Activated T-cell treated with anti-CD3 and anti-CD28 coated beads, Interleukin-2, amount 50 U/mL, for 72 hours (primary cell): ENCODE measurements at places on chromosomes 2 and 18. TPM values are rescaled to one million over a fixed set of nuclear protein-coding genes. Genes with fewer than 3 reads are reported as not detected.

Gene LCT
- 0.29 TPM for total RNA-seq

Gene RAB1A
- total RNA-seq: 90.8 TPM

Gene UGT1A5
- total RNA-seq: not detected

Gene SERPINB13
- total RNA-seq: not detected

Gene KIF3C
- total RNA-seq: 4.0 TPM

- H3K27me3 ChIP-seq: no peaks in the 10 kb centered on the region
- H3K4me1 ChIP-seq: no peaks in the 10 kb centered on the region
- no peak overlapping the region for H3K4me3 ChIP-seq
Observed at GRCh38 chr2:1641523-1641922, 102.8 kb downstream of the PXDN start.

- no peaks in the 10 kb centered on the region for H3K36me3 ChIP-seq
- no peak overlapping the region for H3K27ac ChIP-seq
- H3K27me3 ChIP-seq: no peaks in the 10 kb centered on the region
- no peak for DNase-seq
Observed at GRCh38 chr2:65881592-65881991, 449.2 kb upstream of the SPRED2 start.

- no peak overlapping the region for H3K4me3 ChIP-seq
- H3K27me3 ChIP-seq: no peaks in the 10 kb centered on the region
- peaks cover 15% of the 10 kb centered on the region for H3K4me1 ChIP-seq
- H3K27ac ChIP-seq: peak overlapping the region; percentile 45
- H3K36me3 ChIP-seq: peaks cover 60% of the 10 kb centered on the region
- DNase-seq: no peak
Observed at GRCh38 chr2:127498386-127498785, 27.9 kb downstream of the IWS1 start.

DNA sequence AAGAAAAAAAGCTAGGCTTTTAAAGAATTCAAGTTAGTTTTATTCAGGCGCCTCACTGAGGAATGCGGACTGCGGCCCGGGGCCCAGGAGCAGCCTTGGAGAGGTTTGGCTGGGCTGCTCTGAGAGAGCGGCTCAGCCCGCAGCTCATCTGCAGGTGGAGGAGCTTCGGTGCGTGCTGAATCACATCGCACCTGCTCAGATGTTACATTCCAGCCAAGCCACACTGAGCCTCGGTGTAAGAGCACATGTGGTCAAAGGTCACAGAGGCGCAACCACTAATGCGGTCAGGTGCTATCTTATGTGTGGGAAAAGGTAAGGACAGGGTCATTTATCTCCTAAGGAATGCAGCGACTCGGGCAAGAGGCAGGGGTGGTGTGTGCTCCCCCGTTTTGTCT lies 17.1 kb upstream of the CNDP1 start:
- no peak overlapping the region for H3K4me3 ChIP-seq
- no peak for DNase-seq
- H3K36me3 ChIP-seq: peaks cover 22% of the 10 kb centered on the region
- no peak overlapping the region for H3K27ac ChIP-seq
- no peaks in the 10 kb centered on the region for H3K27me3 ChIP-seq

- no peaks in the 10 kb centered on the region for H3K4me1 ChIP-seq
- no peak overlapping the region for H3K4me3 ChIP-seq
- H3K27ac ChIP-seq: no peak overlapping the region
Observed at GRCh38 chr2:45096996-45097395, 87.7 kb upstream of the SIX2 start.

- H3K4me3 ChIP-seq: no peak overlapping the region
- H3K27me3 ChIP-seq: no peaks in the 10 kb centered on the region
- no peaks in the 10 kb centered on the region for H3K4me1 ChIP-seq
- H3K36me3 ChIP-seq: no peaks in the 10 kb centered on the region
- no peak overlapping the region for H3K27ac ChIP-seq
Observed at GRCh38 chr2:52835909-52836308, 931.7 kb upstream of the CHAC2 start.

DNA sequence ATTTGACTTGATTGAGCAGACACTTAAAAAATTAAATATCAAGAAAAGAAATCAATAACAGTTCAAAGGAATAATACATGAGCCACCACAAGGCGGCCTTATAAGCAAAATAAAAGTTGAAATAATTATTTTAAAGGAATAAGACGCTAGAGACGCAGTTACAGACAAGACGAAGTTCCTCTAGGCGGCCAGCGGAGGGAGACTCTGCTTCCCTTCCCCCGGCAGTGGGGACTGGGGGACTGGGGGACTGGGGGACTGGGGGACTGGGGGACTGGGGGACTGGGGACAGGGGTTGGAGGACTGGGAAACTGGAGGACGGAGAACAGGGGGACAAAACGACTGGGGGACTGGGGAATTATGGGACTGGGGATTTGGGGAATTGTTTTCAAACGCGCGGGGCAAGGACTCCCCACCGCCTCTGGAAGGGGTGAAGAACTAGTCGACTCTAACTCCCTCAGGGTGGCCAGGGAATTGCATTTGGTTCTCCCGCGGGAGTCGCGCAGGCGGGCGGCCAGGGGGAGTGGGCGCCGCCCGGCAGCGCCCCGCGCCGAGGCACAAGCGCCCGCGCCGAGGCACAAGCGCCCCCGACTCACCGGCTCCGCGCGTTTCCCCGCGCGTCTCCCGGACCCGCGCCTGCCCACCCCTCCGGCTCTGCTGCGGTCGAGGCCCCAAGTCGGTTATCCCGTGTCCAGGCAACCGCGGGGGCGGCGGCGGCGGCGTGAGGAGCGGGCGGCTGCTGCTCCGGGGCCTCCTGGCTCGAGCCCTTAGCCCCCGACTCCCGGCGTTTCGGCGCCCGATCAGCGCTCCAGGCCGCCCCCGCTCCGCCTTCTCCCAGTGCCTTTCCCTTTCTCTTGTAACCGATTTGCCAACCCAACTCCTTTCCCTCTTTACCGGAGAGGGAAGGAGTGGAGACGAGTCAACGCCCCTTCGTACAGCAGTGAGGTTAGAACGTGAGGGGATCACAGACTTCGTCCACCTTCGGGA lies at the start of gene CCDC178:
CCDC178 (minus strand) TSS at position 662 of the 984 bp plus-strand sequence. CDS start 28,633 bp downstream, outside the sequence.
- no peak within 1 kb of the TSS for H3K27ac ChIP-seq
- no peaks in the 10 kb centered on the region for H3K4me1 ChIP-seq
- no peak within 1 kb of the TSS for H3K4me3 ChIP-seq
- H3K36me3 ChIP-seq: no peaks in the 10 kb centered on the region

GRCh38 chr2:205024822-205025518 lies 479.7 kb downstream of the PARD3B start:
- DNase-seq: peak; percentile 53
- no peaks in the 10 kb centered on the region for H3K36me3 ChIP-seq
- peak overlapping the region; percentile 9 for H3K4me3 ChIP-seq

- peaks cover 53% of the 10 kb centered on the region for H3K4me1 ChIP-seq
- H3K4me3 ChIP-seq: no peak overlapping the region
- H3K36me3 ChIP-seq: no peaks in the 10 kb centered on the region
- H3K27me3 ChIP-seq: no peaks in the 10 kb centered on the region
- peak overlapping the region; percentile 28 for H3K27ac ChIP-seq
- no peak for DNase-seq
Observed at GRCh38 chr2:189285962-189286645, 106.5 kb upstream of the COL5A2 start.

DNA sequence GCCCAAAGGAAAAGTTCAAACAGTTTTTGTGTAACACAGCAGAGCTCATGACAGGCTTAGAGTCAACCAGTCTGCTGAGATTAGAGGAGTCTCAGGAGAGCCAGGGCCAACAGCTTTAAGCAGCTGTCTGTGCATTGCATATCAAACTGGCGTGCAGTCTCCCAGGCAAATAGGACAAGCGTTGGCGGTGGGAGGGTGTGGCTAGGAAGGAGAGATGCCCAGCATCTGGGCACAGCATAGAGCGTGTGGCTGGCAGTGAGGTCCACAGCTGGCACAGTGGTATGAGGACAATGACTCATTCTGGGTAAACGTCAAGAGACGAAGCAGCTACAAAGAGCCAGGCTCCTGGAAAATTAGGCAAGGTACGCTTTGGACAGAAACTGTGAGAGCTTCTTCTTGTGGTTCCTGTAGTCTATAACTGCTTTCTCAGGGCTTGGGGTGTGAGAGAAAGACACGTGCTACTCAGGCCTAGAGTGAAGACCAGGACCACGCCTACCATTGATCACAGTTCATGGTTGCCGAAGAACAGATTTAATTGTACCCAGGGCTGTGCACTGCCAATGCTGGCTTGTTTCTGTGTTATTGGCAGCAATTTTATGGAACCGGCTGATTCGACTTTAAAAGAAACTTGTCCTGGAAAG lies 14.8 kb downstream of the ZAP70 start:
- no peak for DNase-seq
- H3K4me3 ChIP-seq: peak overlapping the region; percentile 11
- H3K27me3 ChIP-seq: no peaks in the 10 kb centered on the region
- H3K36me3 ChIP-seq: peaks cover 71% of the 10 kb centered on the region

DNA sequence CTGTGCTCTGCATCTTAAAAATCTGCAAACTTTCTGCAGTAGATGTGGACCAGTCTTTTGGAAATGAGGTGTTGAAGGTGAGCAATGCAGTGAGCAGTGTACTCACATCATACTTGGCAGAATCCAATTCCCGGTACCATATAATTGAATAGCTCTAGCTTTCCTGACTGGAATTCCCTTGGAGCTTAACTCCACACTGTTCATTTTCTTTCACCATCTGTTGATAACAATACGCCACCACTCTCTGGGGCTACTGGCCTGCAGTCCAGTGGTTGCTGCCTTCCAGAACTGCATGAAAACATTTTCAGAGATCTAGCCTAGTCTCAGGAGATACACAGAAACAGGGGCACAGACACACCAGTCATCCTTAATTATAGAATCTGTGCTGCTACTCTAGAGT lies 820.0 kb upstream of the NXPH2 start:
- H3K4me1 ChIP-seq: no peaks in the 10 kb centered on the region
- no peak overlapping the region for H3K27ac ChIP-seq
- no peak for DNase-seq
- H3K36me3 ChIP-seq: no peaks in the 10 kb centered on the region

- H3K4me1 ChIP-seq: no peaks in the 10 kb centered on the region
- no peak overlapping the region for H3K4me3 ChIP-seq
- no peak overlapping the region for H3K27ac ChIP-seq
- no peaks in the 10 kb centered on the region for H3K27me3 ChIP-seq
- peaks cover 2% of the 10 kb centered on the region for H3K36me3 ChIP-seq
Observed at GRCh38 chr2:228157841-228158240, 23.6 kb downstream of the SPHKAP start.
